ENCODE measurements at places on chromosomes 6 and 20. TPM values are rescaled to one million over a fixed set of nuclear protein-coding genes. Genes with fewer than 3 reads are reported as not detected.

DNA sequence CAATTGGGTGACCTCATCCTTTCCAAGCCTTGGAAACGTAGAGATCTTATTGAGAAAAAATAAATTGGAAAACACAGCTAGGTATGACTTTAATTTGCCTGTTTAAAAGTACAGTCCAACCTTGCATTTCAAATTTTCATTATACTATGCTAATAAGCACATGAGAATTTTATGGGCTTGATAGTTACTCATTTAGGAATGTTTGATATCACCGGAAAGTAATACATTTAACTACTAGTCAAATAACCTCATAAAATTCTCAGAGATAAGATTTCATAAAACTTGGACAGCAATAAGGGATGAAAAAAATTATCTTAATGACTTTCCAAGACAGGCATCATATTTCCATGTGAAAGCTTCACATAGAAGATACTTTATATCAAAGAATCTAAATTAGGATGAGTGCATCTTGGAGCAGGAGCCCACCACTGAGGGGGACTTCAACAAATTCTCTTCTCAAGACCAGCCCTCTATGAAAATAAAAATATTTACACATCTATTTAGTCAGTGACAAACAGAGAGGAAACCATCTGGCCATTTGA, 236.3 kb downstream of the EPHA7 start:
- H3K27me3 ChIP-seq = no peaks in the 10 kb centered on the region
- DNase-seq = no peak
- H3K36me3 ChIP-seq = no peaks in the 10 kb centered on the region
- H3K4me3 ChIP-seq = no peak overlapping the region
- no peak overlapping the region for H3K27ac ChIP-seq
- H3K4me1 ChIP-seq = no peaks in the 10 kb centered on the region

CALHM4 gene
- not detected for total RNA-seq

SRSF12 gene
- total RNA-seq = not detected

ASIP gene
- not detected for total RNA-seq

COL21A1 gene
- not detected for total RNA-seq

- no peak for DNase-seq
- H3K36me3 ChIP-seq = no peaks in the 10 kb centered on the region
- no peaks in the 10 kb centered on the region for H3K27me3 ChIP-seq
- no peaks in the 10 kb centered on the region for H3K4me1 ChIP-seq
Observed at GRCh38 chr6:121697921-121698320, 262.5 kb downstream of the GJA1 start.

HCK gene
- total RNA-seq = 0.79 TPM

Data from activated naive CD8-positive, alpha-beta T cell treated with anti-CD3 and anti-CD28 coated beads, Interleukin-2, amount 10 ng/mL, durations not matched to agents 7 days and 5 days (primary cell).